Stimulated activated CD4-positive, alpha-beta T cell treated with anti-CD3 and anti-CD28 coated beads, Interleukin-1b, Interleukin-23, amount 100 ng/mL, for 1 hour (primary cell): ENCODE measurements at places on chromosomes 7 and 10.

DNA sequence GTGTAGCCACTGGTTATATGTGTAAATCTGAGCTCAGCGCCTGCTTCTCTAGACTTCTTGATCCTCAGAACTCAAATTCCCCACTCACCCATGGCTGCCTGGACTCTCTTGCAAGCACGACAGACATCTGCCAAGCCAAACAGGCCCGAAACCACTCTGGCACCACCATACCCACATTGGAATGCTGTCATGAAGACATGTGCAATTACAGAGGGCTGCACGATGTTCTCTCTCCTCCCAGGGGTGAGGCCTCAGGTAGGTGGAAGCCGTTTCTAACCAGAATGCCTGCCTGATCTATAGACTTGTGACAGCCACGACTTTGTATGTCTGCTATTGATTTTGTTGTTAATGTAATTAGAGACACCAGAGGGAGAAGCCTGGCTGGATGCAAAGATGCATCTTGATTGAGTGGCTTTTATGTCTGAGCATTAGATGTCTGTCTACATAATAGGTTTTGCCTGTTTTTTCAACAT is 4.0 kb downstream of the BAMBI start:
- no peak for DNase-seq

DNA sequence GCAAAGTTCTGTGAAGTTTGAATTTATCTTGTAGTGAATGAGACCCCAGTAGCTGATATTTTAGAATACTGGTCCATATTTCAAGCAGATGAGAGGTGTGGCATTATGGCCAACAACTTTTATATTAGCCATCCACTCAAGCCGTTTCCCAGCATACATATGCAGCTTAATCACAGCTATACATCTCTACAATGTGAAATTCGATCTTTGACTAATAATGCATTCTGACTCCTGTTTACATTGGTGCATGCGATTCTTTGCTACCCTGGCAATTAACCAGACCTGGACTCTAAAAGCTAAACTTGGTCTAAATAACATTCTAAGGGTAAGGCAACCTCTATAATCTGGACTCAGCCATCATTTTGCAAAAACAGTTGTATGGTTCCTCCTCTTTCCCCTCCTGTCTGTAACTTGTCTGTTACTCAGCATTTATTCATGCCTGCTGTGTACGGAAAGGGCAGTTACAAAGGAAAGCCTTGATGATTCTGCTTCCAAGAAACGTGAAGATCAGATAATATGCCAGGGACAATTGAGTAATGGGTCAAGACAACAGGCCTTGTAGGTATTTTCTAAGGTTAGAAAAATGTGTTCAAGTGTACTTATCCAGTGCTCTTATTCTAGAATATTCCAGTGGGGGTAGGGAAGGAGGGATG is 50.6 kb downstream of the PNLIPRP2 start:
- DNase-seq = no peak

DNA sequence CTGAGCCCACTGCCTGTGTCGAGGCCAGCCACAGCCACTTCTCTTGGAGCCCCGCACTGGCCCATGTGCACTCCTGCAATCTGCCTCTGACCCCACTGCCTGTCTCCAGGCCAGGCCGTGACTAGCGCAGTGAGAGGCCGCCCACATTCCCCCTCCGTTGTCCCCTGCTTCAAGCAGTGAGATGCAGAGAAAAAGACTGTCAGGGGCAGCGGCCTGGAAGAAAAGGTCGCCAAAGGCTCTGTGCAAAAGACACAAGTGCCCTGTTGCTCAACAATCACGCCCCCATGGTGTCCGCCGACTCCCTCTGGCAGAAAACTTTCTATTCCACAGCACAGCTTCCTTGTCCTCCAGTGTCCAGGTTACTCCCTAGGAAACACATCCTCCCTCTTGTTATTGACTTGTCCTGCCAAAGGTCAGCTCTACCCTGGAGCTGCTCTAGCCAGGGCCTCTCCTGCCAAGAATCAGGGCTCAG is 9.9 kb downstream of the FAM131B start:
- DNase-seq = no peak

- no peak for DNase-seq
These were observed 73.7 kb downstream of the ARL4A start for GRCh38 chr7:12761111-12761510.

DNA sequence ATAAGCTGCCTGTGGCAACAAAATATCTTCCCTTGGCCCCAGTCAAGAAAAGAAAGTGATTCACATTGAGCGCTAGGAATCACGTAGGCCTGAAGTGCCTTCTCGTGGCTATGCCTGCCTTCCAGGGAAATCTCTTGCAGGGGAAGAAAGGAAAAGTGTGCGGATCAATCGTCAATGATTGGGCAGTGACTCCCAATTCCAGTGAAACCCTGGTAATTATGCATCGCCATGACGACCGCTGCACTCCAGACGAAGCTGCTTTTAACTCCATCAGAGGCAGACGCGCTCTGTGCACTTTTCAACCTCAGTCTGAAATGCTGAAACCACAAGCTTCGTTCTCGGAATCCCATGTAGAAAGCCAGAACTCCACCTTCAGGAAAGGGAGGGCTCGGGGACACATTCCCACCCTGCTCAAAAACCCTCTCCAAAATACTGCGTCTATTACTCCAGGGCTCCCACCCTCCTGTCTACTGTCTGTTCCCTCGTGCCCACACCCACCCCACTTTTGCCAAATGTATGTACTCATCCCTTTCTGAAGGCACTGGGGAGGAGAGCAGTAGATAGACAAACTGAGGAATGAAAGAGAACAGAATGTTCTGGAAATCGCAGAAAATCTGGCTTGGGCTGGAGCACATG is 24.2 kb upstream of the PRKAG2 start:
- DNase-seq = no peak

DNA sequence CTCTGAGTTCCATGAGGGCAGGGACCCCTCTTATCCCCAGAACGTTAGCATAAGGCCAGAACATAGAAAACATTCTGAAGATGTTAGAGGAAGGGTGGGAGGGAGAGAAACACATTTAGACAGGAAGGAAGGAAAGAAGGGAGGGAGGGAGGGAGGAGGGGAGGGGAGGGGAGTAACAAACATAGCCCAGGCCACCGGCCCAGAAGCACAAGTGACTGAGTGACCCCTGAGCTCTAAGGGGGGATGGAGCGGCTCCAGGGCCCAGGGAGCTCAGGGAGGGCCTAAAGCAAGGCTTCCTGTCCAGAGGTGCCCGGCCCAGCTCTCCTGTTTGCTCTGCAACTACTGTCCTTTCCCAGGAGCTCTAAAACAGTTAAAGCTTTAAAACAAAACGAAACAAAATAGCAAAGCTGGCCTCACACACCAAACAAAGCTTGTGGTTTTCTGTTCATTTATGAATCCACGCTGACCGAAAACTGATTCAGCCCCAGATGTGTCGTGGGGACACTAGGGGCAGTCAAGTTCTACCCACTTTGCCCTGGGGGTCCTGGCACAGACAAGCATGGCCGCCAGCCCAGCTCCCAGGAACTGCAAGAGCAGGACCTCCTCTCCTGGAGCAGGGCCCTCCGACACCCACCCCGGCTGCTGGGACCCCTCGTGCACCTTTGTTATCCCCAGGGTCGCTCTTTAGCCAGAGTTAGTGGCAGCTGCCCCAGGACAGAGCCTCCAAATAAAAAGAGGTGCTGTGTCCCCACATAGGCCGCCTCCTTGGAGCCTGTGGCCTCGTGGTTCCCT is 496.2 kb upstream of the FOXK1 start:
- no peak for DNase-seq

DNA sequence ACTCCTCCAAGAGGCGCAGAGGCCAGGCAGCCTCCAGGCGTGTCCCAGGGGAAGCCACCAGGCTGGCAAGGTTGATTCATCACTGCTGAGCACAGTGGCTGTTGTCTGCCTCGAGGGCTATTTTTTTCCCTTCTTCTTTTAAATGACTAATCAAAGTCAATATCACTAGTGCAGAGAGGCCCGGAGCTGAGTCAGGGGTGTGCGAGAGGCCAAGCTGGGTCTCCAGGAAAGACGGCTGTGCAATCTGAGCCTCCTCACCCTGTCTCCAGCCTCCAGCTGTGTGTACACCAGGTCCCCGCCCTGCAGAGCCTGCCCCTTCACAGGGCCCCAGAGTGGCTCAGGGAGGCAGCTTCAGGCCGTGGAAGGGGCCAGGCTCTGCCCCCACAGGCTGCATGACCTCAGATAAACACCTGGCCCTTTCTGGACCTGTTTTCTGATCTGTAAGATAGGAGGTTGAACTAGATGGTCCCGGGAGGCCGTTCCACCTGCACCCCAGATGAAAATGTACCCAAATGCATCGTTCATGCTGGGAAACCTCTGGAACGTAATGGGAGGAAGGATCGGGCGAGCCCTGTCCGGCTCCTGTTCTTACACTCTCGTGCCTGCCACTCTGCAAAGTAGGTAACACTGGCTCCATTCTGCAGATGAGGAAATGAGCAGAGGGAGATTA is 3.7 kb downstream of the STX1A start:
- no peak for DNase-seq

DNA sequence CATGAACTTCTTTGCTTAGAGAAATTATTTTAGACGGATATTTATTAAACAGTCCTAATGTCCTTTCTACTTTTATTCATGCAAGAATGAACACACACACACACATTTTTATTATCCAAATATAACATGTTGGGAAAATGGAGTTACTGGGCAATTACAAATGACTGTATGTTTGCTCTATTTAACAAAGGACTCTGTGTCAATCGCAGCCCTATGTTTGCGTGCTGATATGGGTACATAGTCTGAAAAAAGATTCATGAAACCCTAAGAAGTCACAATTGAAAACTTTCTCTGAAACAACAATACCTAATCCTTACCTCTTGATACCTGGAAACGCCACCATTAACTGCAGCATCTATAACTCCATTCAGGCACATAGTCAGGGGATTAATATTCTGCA is 184.7 kb upstream of the IMMP2L start:
- no peak for DNase-seq

GRCh38 chr10:91598211-91598977 is 34.5 kb downstream of the PPP1R3C start:
- DNase-seq = no peak

GRCh38 chr10:22701132-22701826 is 13.1 kb downstream of the PIP4K2A start:
- DNase-seq = no peak

GRCh38 chr7:30815388-30815854 is 44.2 kb downstream of the MINDY4 start:
- DNase-seq = no peak

GRCh38 chr10:7410301-7410861 is 453 bp downstream of the SFMBT2 start:
- no peak for DNase-seq

DNA sequence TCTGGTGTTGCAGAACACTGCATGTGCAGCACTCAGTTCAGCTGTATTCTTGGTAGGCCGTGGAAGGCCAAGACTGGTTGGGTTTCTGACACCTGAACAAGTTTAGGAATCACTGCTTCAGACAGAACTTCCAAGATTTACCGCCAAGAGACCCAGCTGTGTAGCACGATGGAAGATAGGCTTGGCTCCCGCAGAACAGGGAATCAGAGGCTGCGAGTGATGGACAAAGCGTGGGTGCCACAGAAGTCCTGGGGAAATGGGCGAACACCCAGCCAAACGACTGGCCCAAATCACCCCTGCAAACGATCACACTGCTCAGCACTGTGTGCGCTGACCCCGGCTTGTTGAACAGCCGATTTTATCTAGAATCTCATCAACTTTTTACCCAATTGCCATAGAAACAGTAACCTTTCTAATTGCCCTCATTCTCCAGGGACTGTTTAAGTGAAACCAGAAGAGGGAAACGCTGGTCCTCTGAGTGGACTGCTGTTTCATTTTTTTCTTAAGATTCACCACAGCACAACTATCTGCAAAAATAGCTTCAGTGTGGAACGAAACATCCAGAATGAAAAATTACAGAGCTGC is 17.9 kb downstream of the ZFAND2A start:
- DNase-seq = no peak

- no peak for DNase-seq
These were observed 145.6 kb upstream of the NPY start for GRCh38 chr7:24138343-24138742.

DNA sequence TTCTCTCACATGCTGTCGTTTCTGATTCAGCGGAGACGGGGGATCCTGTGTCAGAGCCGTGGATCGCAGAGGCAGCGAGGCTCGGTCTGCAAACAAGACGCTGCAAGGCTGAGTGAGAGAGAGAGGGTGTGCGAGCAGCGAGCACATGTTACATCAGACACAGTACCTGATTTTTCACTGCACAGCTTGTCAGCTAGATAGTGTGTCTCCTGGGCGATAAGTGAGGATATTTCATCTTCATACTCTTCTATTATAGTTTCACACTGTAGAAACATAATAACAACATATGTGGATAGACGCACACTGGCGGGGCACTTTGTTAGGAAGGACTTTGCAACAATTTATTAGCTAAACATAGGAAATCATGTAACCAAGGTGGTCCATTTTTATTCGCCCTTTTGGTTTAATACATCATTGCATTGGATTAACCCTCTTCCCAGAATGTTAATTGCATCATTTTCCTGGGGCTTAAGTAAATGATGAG is 39.5 kb downstream of the CNPY1 start:
- no peak for DNase-seq

DNA sequence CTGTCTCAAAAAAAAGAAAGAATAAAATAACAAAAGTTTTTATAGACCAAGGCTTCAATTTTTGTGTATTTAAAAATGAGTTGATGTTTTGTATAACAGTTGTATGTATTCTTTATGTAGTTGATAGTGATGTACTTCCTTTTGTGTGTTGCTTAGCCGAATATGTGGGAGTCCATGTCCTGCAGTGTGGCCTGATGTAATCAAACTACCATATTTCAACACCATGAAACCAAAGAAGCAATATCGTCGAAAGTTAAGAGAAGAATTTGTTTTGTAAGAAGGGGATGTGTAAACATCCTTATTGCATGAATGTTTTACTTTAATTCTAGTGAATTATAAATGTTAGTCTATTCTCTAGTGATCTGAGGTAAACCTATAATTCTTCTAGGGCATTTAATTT is 56.6 kb downstream of the MPLKIP start:
- no peak for DNase-seq

GRCh38 chr10:9811601-9812000 is 1206.1 kb upstream of the CELF2 start:
- no peak for DNase-seq

DNA sequence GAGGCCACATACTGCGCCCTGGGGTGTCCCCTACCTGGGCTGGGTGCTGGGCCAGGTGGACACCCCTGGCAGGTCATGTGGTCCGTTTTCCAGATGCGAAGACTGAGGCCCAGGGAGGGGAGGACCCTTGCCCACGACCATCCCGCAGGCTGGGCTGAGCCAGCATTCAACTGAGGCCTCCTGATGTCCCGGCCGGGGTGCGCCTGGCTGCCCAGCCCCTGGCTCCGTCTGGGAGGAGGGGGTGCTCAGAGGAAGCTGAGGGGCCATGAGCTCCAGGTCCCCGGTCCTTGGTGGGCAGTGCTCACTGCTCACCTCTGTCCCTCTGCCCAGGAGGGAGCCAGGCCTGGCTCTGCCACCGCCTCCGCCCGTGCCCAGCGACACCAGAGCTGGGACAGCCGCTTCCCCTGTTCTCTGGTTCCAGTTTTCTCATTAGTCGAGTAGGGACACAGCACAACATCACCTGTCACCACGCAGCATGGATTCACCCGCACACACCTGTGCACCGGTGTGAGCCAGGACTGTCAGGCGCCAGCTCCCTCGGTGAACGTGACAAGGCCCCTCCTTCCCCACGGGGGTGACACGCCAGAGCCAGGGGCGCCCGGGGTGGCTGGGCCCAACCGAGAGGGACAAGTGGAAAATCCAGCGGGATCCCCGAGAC is 139.7 kb downstream of the ELFN1 start:
- DNase-seq = no peak

GRCh38 chr10:4725917-4726606 is 99.9 kb upstream of the AKR1E2 start:
- no peak for DNase-seq
